Cortex of kidney (tissue), 1 donor: ENCODE measurements at places on chromosomes 16 and 17.

GRCh38 chr16:86093801-86094750 lies 195.1 kb downstream of the IRF8 start:
- DNase-seq: no peak

GRCh38 chr17:65171752-65172151 lies 34.6 kb downstream of the RGS9 start:
- no peak for DNase-seq

DNA sequence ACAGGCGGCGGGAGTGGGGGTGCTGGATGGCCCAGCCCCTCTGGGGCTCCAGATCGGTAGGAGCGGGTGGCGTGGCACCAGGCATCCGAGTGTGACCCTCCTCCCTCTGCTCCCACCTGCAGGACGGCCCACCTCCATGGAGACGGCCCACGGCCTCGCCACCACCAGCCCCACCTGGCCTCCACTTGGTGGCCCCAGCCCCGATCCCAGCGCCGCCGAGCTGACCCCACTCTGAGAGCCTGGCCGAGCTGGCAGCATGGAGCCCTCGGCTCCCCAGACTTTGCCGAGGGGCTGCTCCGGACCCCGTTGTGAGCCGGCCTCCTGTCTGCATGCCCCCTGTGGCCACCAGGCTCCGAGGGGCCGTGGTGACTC lies 4.7 kb upstream of the NUDT16L1 start:
- no peak for DNase-seq

- DNase-seq: no peak
These were observed 818 bp downstream of the DNAJC7 start for GRCh38 chr17:42016411-42016831.

GRCh38 chr16:15650698-15651171 lies 690 bp downstream of the NDE1 start:
- no peak for DNase-seq

GRCh38 chr16:83458612-83459011 lies 349.2 kb upstream of the HSBP1 start:
- no peak for DNase-seq

GRCh38 chr16:678858-679813 lies 1.1 kb upstream of the STUB1 start:
- no peak for DNase-seq

DNA sequence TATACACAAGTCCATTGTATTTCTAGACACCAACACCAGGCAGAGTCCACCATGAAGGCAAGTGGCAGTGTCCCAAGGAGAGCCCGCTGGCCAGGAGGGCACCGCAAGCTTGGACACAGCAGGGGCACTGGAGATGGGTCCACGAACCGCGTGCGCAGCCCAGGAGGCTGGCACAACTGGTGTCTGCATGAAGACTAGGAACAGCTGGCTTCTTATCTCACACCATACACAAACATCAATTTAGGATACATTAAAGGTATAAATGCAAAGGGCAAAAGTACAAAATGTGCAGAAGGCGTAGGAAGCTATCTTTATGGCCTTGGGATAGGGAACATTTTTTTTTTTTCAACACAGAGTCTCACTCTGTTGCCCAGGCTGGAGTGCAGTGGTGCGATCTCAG lies 52.4 kb downstream of the ANKRD11 start:
- no peak for DNase-seq

DNA sequence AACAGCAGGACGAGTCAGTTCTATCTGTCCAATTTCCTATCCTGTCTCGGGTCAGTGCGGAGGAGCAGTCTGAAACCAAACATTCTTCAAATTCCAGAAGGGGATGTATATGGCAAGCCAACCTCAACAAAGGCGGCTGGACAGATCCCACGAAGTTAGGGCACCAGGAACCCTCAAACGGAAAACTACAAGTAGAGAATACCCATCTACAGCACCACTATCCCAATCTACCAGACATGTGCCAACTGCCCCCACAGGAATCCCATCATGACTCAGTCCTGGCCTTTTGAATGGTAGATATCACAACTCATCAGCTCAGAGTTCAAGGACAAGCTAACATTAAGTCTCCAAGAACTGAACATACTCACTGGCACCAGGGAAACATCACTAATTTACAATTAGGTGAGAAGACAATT lies 2.3 kb downstream of the NAT9 start:
- no peak for DNase-seq

- DNase-seq: no peak
These were observed 9.5 kb downstream of the DLX4 start for GRCh38 chr17:49978501-49978900.

DNA sequence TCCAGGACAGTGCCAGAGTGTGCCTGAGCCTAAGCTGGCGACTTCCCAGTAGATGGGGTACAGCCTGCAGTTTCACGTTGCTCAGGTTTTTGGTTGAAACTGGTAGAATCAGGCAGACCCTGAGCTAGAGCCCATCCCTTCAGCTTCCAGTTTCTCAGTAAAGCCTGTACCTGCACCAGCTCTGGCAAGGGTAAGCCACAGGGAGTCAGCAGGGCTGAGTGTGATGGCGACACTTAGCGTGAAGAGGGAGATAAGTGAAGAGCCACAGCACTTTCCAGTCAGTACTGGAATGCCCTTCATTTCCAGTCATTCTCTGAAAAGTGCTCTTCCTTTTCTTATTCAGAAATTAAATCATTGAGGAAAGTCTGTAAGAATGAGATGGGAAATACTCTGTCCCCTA lies 22.4 kb downstream of the PLD6 start:
- no peak for DNase-seq

GRCh38 chr17:79976451-79976850 lies 59.2 kb downstream of the TBC1D16 start:
- no peak for DNase-seq

DNA sequence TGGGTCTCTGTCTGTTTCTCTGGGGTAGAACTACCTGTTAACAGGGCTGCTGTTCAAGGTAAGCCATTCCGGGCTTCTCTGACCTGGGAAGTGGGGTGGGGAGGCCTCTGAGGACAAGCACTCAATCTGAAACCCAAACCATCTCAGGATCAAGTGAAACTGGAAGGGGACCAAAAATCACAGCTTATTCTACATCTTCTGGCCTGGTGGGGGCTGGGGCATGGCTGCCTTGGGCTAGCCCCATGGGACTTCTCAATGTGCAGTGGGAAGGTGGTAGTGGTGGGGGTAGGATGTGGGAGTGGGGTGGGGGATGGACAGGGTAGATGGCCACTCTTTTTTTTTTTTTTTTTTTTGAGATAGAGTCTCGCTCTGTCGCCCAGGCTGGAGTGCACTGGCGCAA lies 5.5 kb downstream of the FLOT2 start:
- no peak for DNase-seq

DNA sequence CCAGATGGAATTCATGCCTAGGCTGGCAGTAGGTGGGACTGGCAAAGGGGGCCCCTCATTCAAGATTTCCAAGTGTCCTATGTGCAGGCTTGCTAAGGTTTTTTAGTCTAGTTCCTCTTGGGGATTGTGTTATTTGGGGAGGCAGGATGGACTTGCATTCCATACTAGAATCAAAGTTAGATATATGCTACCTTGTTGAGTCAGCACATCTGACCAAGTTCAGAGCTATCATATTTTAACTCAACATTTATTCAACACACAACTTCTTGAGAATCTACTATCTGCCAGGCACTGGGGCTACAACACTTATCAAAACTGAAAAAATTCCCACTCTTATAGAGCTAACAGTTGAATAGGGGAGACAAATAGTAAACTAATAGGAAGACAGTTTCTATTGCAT lies 6.7 kb downstream of the GP2 start:
- DNase-seq: no peak

- DNase-seq: no peak
These were observed 28.6 kb upstream of the DBNDD1 start for GRCh38 chr16:90047714-90048346.

- DNase-seq: no peak
These were observed 155.6 kb upstream of the PLCG2 start for GRCh38 chr16:81623365-81624102.

GRCh38 chr17:70130289-70130688 lies 39.0 kb upstream of the KCNJ2 start:
- no peak for DNase-seq

DNA sequence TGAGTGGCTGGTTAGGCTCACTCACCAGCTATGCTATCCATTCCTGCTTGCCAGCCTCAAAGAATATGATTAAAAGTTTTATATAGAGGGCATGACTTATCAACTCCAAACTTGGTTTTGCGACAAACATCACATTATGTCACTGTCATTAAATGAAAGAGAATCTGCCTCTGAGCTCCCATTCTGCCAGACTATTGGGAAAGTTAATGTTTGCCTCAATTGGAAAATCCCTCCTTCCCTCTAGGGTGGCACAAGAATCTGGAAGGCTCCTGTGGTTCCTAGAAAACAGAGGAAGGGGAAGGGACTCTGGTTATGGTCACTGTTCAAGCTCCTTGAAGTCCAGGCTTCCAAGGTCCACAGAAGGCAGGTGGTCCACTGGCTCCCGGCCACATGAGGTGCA lies 50.5 kb upstream of the TEX2 start:
- no peak for DNase-seq

DNA sequence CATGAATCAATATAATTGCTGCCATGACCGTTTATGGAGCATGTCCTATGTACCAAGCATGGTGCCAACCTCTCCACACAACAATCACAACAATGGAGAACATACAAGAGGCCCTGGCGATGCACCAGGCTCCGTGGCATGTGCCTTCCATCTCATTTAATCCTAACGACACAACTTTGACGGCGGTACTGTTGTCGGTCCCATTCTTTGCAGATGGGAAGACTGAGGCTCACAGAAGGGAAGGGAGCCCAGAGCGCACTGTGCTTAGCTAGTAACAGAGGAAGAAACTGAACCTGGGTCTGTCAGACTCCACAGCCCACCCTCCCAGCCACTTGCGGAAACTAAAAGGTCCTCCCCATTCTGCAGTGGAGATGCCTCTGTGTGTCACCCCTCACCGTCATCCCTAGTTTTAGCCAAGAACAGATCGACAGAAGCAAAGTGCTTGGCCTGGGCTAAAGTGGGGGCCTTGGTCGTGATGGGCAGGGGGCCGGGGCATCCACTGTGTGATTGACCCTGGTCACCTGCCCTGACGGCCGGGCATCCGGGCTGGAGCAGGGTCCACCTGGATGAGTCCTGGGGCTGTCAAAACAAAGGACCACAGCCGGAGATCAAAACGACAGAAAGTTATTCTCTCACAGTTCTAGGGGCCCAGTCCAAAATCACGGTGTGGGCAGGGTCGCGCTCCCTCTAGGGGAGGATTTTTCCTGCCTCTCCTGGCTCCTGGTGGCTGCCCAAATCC lies 183.9 kb downstream of the C16orf95 start:
- no peak for DNase-seq

- DNase-seq: no peak
These were observed 43.8 kb downstream of the DNAJA2 start for GRCh38 chr16:46929378-46930332.

- DNase-seq: no peak
These were observed 24.4 kb downstream of the LAT start for GRCh38 chr16:29009050-29009837.

GRCh38 chr16:26795184-26795583 lies 271.5 kb upstream of the C16orf82 start:
- no peak for DNase-seq

- DNase-seq: no peak
These were observed 10.2 kb downstream of the IL4R start for GRCh38 chr16:27323781-27324561.

GRCh38 chr17:80026359-80027042 lies 9.2 kb downstream of the TBC1D16 start:
- DNase-seq: no peak

- no peak for DNase-seq
These were observed 155.2 kb upstream of the MYOCD start for GRCh38 chr17:12510535-12510934.

GRCh38 chr16:85903559-85903958 lies 4.6 kb downstream of the IRF8 start:
- no peak for DNase-seq

GRCh38 chr16:35214840-35215239 lies 1755.4 kb downstream of the TP53TG3F start:
- DNase-seq: no peak

DNA sequence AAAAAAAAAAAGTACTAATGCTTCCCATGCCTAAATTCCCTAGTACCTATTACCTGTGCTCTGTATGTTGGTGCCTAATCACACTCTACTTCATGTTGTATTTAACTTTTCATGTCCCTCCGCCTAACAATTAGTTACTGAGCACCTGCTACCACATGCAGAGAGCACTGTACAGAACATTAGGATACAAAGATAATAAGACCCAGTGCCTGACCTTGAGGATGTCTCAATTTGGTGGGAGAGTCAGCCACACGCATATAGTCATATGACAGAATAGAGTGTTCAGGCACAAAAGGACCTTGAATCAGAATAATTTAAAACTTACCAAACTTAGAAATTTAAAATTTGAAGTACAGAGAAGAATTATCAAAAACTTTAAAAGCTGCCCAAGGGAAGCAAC lies 42.1 kb downstream of the USP31 start:
- DNase-seq: no peak

- no peak for DNase-seq
These were observed 145.9 kb downstream of the BCAS3 start for GRCh38 chr17:60823515-60823914.

DNA sequence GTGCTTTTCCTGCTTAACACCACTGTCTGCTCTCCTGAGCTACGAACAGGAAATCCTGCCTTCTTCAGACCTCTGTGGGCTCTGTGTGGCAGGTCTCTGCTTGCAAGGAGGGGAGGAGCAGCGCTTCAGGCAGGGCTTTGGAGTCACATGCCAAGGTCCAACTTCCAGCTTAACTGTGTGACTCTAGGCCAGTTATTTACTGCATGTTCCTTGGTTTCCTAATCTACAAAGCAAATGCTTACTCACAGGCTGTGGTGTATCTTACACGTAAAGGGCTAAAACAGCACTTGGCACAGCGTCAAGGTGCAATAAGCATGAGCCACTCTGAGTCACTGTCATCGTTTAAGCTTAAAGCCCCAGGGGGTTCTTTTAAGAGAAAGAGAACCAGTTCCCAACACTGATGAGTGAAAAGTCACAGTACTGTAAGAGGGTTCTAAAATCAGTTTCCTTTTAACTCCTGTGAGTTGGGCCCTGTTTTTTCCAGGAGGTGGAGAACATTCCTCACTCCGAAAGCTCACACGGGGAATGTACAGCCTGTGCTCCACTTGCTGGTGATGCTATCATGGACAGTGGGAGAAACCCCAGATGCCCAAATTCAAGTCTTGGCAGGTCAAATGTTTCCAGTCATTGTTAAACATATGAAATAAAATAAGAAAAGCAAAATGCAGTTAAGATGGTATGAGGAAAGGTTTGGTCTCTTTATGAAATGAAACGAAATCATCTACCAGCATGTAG lies 54.1 kb upstream of the BCAR1 start:
- no peak for DNase-seq

- DNase-seq: no peak
These were observed 1.2 kb upstream of the OGFOD3 start for GRCh38 chr17:82419540-82419939.
